ENCODE measurements at places on chromosomes 5 and 9.
A peak's percentile ranks its signal among the peaks of the same experiment; 100 is the strongest.

- DNase-seq, result no peak
Measured at GRCh38 chr9:121807823-121808278, 156.4 kb downstream of the DAB2IP start.

DNA sequence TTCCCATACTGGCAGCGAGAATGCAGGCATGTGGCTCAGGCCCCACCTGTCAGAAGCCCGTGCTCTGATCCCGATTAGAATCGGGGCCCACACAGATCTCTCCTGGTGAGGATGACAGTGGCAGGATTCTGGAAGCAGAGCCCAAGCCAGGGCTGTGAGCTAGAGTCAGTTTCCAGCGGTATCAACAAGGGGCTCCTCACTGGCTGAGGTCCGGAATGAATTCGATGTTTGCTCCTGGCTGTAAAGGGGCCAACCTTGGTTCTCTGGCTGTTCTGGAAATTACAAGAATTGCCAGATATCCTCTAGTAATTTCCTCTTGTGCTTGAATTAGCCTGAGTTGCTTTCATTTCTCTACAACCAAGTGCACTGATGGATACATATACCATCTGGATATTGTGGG is 129.1 kb upstream of the SPRY4 start:
- DNase-seq, result no peak

DNA sequence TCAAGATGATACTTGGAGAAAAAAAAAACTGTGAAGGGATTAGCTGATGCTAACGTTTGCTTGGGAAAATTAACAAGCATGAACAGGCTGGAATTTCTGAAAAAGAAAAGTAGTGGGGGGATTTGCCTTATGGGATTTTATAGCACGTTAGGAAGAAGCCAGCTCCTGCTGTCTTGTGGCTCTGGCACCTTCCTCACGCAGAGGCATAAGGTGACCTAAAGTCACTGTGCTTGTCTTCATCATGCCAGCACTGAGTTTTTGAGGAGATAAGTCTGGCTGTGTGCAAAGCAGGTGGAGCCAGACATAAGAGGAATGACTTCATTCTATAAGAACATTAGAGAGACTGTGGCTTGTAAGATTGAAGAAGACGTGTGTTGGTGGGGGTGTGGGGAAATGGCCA is 94.4 kb upstream of the MAP1B start:
- no peak for DNase-seq

- no peak for DNase-seq
Measured at GRCh38 chr5:66169534-66169933, 25.4 kb downstream of the SREK1 start.

- no peak for DNase-seq
Measured at GRCh38 chr5:157197086-157197485, 16.4 kb downstream of the ITK start.

GRCh38 chr5:1643651-1644392 is 120.1 kb upstream of the LPCAT1 start:
- no peak for DNase-seq

DNA sequence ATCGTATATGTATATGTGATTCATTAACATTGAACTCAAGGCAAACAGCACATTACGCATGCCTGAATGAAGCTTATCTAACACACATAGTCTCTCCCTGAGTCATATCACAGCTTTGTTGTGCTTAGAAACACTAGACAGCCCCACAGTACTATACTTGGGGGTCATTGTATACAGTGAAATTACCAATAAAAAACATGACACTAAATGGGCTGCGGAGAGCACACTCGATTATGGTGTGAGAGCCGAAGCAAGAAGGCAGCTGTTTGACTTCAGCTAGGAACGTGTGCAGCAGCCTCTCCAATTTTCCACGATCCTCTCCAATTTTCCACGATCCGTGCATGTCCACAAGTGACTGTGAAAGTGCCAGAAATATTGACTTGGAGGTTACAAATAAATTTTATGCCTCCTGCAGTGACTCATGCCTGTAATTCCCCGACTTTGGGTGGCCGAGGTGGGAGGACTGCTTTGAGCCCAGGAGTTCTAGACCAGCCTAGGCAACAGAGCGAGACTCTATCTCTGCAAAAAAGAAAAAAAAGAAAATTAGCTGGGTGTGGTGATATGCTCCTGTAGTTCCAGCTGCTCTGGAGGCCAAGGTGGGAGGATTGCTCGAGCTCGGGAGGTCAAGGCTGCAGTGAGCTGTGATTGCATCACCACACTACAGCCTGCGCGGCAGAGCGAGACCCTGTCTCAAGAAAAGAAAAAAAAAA is 102.4 kb downstream of the DAPK1 start:
- peak; percentile 79 for DNase-seq

- DNase-seq, result no peak
Measured at GRCh38 chr5:139385061-139386049, 2.3 kb upstream of the SLC23A1 start.
